ENCODE measurements at places on chromosomes 6 and 20. TPM values are rescaled to one million over a fixed set of nuclear protein-coding genes. Genes with fewer than 3 reads are reported as not detected.

GRCh38 chr6:147779624-147780023, 271.1 kb downstream of the SAMD5 start:
- no peaks in the 10 kb centered on the region for H3K4me1 ChIP-seq
- no peak for DNase-seq
- H3K4me3 ChIP-seq, result no peak overlapping the region

Gene RAMACL
- 0.29 TPM for total RNA-seq

DNA sequence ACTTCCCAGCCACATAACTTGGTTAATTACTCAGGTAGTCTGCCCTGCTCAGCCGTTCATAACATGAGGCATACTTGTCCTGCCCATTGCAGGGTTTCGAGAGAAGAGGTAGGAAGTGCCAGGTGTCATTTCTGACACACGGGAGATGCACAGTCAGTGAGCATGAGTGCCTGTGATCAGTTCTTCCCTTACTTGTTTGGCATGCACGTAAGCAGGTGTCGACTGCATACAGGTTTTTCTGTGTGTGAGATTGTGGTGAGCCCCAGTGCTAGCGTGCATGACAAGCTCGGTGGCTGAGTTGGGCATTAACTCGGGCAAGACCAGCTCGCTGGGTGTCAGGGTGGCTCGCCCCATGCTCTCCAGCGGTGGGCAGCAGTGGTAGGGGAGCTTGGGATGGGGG, 51.2 kb upstream of the SLC22A1 start:
- H3K4me1 ChIP-seq, result peaks cover 53% of the 10 kb centered on the region
- DNase-seq, result no peak
- H3K4me3 ChIP-seq, result no peak overlapping the region
- H3K27me3 ChIP-seq, result no peaks in the 10 kb centered on the region
- H3K36me3 ChIP-seq, result peaks cover 79% of the 10 kb centered on the region
- peak overlapping the region; percentile 48 for H3K27ac ChIP-seq

- peaks cover 3% of the 10 kb centered on the region for H3K27me3 ChIP-seq
- no peak overlapping the region for H3K27ac ChIP-seq
- peaks cover 16% of the 10 kb centered on the region for H3K4me1 ChIP-seq
Measured at GRCh38 chr6:138008791-138009190, 98.4 kb downstream of the PERP start.

Gene XKR7
- not detected for total RNA-seq

DNA sequence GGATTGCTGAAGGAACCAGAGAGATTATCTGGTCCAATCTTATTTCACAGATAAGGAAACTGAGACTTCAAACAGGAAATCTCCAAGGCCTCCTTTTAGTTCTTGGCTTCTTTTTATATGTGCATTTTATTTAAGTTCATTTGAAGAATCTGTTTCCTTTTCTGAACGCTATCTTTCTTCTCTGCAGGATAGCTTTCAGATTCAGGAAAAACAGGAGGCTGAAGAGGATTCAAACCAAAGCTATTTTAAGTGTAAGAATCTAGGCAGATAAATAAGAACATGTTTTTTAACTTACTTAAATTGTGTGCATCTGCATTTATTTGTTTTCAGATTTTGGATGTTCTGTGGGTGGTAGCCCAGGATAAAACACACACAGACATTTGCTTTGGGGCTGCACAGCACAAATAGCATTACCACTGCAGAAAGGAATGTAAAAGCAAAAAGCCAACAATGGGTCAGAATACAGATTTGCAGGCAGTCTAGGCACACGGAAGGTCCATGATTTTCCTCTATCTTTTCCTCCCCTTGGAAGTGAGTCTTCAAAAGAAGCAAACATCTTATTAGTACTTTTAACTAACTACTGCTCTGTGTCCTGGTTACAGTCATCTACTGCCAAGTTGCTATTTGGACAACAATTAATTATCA, 188.8 kb upstream of the TBX18 start:
- no peak for DNase-seq
- H3K36me3 ChIP-seq, result no peaks in the 10 kb centered on the region
- no peak overlapping the region for H3K4me3 ChIP-seq
- no peak overlapping the region for H3K27ac ChIP-seq
- no peaks in the 10 kb centered on the region for H3K27me3 ChIP-seq

Gene MOXD1
- total RNA-seq, result 0.29 TPM

- peaks cover 4% of the 10 kb centered on the region for H3K36me3 ChIP-seq
- DNase-seq, result no peak
- peaks cover 9% of the 10 kb centered on the region for H3K4me1 ChIP-seq
- H3K27ac ChIP-seq, result peak overlapping the region; percentile 24
Measured at GRCh38 chr6:1624851-1625781, 15.4 kb downstream of the FOXC1 start.

DNA sequence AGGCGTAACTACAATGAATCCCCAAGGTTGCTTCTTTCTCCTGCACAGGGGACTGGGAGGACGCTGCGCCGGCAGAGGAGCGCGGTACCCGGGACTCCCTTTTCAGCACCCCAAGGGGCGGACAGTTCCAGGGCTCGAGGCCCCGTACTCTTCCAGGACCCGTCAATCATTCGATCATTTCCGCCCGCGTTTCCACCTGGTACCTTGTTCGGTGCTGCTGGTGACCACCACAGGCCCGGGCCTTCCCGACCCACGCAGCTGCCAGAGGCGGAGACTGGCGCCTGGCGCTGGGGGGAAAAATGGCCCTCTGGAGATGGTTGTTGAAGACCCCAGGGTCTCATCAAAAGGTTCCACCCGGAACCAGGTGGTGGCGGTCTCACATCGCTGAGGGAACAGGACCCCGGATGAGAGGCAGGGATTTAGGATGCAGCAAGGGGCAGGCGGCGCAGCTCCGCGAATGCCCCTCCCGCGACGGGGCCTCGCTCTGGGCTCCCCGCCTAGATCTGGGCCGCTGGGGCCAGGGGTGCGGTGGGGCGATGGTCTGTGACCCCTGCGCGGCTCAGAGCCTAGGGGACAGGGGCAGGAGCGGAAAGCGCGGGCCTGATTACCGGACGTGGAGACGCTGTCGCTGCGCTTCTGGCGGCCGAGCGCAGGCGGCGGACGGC, 744 bp downstream of the VSX1 start:
- no peak for DNase-seq
- peaks cover 77% of the 10 kb centered on the region for H3K27me3 ChIP-seq
- H3K4me1 ChIP-seq, result peaks cover 9% of the 10 kb centered on the region
- no peak overlapping the region for H3K27ac ChIP-seq
- H3K4me3 ChIP-seq, result no peak overlapping the region
- peaks cover 1% of the 10 kb centered on the region for H3K36me3 ChIP-seq

- no peaks in the 10 kb centered on the region for H3K27me3 ChIP-seq
- no peak overlapping the region for H3K4me3 ChIP-seq
- peaks cover 4% of the 10 kb centered on the region for H3K4me1 ChIP-seq
- no peak overlapping the region for H3K27ac ChIP-seq
- no peak for DNase-seq
Measured at GRCh38 chr6:105320765-105321164, 82.1 kb downstream of the PREP start.

Gene TRIM15
- 0.59 TPM for total RNA-seq

Gene TREM1
- not detected for total RNA-seq

DNA sequence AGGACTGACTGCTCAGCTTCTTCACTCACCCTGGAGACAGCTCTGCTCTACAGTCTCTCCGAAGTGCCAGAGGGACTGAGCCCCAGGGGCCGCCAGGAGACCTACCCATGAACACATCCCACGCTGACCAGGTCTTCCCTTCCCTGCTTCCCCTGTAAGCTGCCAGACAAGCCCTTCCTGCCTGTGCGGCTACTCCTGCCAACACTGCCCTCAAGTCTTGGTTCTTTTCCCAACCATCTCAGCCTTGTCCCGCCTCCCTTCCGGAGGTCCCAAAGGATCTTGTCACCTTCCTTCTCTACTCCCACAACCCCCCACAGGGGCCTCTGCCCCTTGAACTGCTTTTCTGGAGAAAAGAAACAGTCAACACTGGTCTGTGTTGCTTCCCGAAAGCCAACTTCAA, 15.0 kb downstream of the CPNE5 start:
- H3K36me3 ChIP-seq, result no peaks in the 10 kb centered on the region
- peaks cover 19% of the 10 kb centered on the region for H3K4me1 ChIP-seq
- peaks cover 5% of the 10 kb centered on the region for H3K27me3 ChIP-seq
- H3K4me3 ChIP-seq, result no peak overlapping the region
- no peak for DNase-seq
- no peak overlapping the region for H3K27ac ChIP-seq

- no peaks in the 10 kb centered on the region for H3K27me3 ChIP-seq
- H3K27ac ChIP-seq, result no peak overlapping the region
- DNase-seq, result no peak
- H3K4me1 ChIP-seq, result peaks cover 42% of the 10 kb centered on the region
- H3K4me3 ChIP-seq, result no peak overlapping the region
Measured at GRCh38 chr6:34692280-34692679, 4.3 kb downstream of the ILRUN start.

DNA sequence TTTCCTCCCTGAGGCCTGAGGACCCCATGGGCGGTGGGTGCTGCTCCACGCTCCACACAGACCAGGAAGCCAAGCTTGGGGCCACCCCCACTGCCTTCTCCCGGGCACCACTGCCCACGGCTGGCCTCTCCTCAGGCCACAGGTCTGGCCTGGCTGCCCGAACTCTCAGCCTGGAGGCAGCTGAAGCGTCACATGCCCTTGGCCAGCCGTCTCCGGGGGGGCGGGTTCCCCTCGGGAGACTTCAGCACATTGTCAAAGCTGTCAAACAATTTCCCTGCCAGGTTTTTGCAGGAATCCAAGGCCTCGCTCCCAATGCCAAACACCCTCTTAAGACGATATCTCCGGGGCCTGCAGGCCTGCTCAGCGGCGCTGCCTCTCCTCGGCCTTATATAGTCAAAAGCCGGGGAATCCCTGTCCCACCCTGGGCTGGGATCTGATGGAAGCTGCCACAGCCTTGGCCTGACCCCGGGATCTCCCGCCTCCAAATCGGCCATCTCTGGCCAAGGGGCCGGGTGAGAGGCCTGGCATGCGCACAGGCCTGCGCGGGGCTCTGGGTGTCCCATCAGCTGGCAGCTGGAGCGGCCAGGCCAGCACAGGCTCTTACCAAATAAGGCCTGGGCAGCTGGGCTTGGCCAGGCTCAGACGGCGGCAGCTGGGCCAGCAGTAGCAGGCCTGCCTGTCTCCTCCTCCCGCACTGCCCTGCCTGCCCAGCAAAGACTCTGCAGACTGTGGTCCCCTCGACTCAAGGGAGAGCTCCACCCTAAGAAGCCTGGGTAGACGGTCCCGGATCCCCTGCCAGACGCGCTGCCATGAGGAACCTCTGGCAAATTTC, 49.7 kb downstream of the RBM38 start:
- no peaks in the 10 kb centered on the region for H3K4me1 ChIP-seq
- H3K27ac ChIP-seq, result no peak overlapping the region
- H3K4me3 ChIP-seq, result no peak overlapping the region
- peaks cover 2% of the 10 kb centered on the region for H3K36me3 ChIP-seq
- peaks cover 2% of the 10 kb centered on the region for H3K27me3 ChIP-seq

- peak overlapping the region; percentile 97 for H3K27ac ChIP-seq
- peaks cover 42% of the 10 kb centered on the region for H3K4me1 ChIP-seq
- H3K4me3 ChIP-seq, result peak overlapping the region; percentile 92
Measured at GRCh38 chr6:29964518-29964886, 22.2 kb downstream of the HLA-A start.

DNA sequence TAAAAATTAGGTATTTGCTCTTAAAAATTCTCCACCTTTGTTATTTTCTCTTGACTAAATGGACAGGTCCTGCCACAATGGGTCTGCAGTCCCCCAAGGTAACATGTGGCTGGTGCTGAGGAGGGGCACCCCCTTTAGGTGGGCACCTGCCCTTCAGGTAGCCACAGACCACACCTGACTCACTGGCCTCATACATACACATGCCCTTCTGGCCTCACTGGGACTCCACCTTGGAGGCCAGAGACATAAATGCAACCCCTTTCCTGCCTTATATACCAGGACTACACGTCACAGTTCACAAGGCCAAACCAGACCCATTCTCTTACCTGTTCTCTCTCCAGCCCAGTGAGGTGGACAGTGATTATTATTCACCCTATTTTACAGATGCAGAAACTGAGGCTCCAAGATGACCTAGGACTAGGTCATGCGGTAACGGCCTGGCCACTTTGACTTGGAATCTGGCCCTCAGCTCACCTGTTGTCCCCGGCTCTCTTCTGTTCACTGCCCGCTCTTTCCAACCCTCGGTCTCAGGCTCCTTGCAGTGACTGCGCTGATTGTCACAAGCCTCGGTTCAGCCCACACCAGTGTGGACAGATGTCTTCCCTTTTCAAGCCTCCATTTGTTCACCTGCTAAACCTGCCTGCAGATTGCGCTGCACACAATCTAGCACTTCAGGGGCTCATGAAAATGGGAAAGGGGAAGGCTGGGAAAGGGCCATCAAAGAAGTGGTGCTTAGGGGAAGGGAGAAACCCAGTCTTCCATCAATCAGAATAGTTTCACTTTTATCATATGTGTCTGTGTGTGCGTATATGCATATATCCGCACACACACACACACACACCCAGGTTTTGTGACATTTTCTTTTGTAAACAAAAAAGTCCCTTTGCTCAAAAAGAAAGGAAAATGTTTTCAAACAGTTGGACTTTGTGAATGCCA, 121.7 kb downstream of the BCAS1 start:
- H3K4me3 ChIP-seq, result peak overlapping the region; percentile 72
- H3K36me3 ChIP-seq, result peaks cover 4% of the 10 kb centered on the region
- H3K27me3 ChIP-seq, result no peaks in the 10 kb centered on the region
- peak overlapping the region; percentile 92 for H3K27ac ChIP-seq

- H3K4me3 ChIP-seq, result no peak overlapping the region
- DNase-seq, result no peak
- peaks cover 5% of the 10 kb centered on the region for H3K36me3 ChIP-seq
- no peak overlapping the region for H3K27ac ChIP-seq
Measured at GRCh38 chr20:59125836-59126235, 37.8 kb upstream of the ZNF831 start.

- DNase-seq, result no peak
- H3K27me3 ChIP-seq, result peaks cover 4% of the 10 kb centered on the region
- H3K36me3 ChIP-seq, result no peaks in the 10 kb centered on the region
- no peak overlapping the region for H3K4me3 ChIP-seq
- peaks cover 15% of the 10 kb centered on the region for H3K4me1 ChIP-seq
Measured at GRCh38 chr6:129730477-129731165, 20.6 kb upstream of the ARHGAP18 start.

Gene CDH4
- total RNA-seq, result not detected

Gene RGS17
- not detected for total RNA-seq

DNA sequence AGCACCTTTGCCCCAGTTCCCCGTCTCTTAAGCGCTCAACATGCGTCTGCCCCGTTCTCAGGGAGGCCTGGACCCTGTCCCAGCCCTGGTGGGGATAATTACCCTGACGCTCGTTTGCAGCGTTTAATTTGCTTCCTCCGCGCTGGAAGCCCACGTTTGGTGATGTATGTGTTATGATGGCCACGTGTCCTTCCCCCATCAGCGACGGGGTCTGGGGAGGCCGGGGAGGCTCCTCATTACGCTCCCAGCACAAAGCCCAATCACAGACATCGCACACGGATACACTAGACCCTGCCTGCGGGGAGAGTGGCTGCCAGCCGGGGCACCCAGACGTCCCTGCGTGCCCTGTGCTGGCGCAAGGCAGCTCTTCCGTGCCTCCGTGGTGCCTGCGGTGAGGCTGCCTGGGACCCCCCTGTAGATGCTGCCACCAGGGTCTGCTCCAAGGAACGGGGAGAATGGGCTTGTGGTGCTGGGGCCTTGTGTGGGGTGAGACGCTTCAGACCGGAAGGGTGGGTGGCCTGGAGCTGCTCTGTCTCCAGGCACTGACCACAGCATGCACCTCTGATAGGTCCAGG, 10.2 kb upstream of the CHRNA4 start:
- H3K36me3 ChIP-seq, result no peaks in the 10 kb centered on the region
- H3K27ac ChIP-seq, result no peak overlapping the region
- peaks cover 2% of the 10 kb centered on the region for H3K27me3 ChIP-seq
- no peak for DNase-seq
- H3K4me3 ChIP-seq, result no peak overlapping the region
- H3K4me1 ChIP-seq, result no peaks in the 10 kb centered on the region

Gene SRSF12
- total RNA-seq, result 0.10 TPM
